Fibroblast of lung (primary cell): ENCODE measurements at places on chromosomes 1 and 21. TPM values are rescaled to one million over a fixed set of nuclear protein-coding genes. Genes with fewer than 3 reads are reported as not detected.
A peak's percentile ranks its signal among the peaks of the same experiment; 100 is the strongest.

Gene CACNA1S
- not detected in 2 replicates for polyA plus RNA-seq

GRCh38 chr1:200265881-200266280, 144.0 kb downstream of the ZNF281 start:
- DNase-seq = no peak

Gene OR2L13
- polyA plus RNA-seq = 0.03 TPM in 1 of 2 replicates, not detected in the other

GRCh38 chr1:156838972-156839371, 19.9 kb downstream of the INSRR start:
- peak; percentile 17 for DNase-seq

Gene ASCL5
- not detected in 2 replicates for polyA plus RNA-seq

GRCh38 chr1:43304314-43304681, 3.5 kb downstream of the TIE1 start:
- DNase-seq = no peak

- no peak for DNase-seq
Measured at GRCh38 chr1:89941110-89941766, 53.7 kb upstream of the ZNF326 start.
